Activated T-cell treated with anti-CD3 and anti-CD28 coated beads, Interleukin-2, amount 50 U/mL, for 1 hour (primary cell): ENCODE measurements at places on chromosomes 11 and 22.
A peak's percentile ranks its signal among the peaks of the same experiment; 100 is the strongest.

- no peak for DNase-seq
Measured at GRCh38 chr11:117239295-117239694, 6.8 kb downstream of the RNF214 start.

- DNase-seq, result no peak
Measured at GRCh38 chr22:29635734-29636357, 32.4 kb downstream of the NF2 start.

- DNase-seq, result no peak
Measured at GRCh38 chr11:70099578-70100279, 21.6 kb downstream of the ANO1 start.

DNA sequence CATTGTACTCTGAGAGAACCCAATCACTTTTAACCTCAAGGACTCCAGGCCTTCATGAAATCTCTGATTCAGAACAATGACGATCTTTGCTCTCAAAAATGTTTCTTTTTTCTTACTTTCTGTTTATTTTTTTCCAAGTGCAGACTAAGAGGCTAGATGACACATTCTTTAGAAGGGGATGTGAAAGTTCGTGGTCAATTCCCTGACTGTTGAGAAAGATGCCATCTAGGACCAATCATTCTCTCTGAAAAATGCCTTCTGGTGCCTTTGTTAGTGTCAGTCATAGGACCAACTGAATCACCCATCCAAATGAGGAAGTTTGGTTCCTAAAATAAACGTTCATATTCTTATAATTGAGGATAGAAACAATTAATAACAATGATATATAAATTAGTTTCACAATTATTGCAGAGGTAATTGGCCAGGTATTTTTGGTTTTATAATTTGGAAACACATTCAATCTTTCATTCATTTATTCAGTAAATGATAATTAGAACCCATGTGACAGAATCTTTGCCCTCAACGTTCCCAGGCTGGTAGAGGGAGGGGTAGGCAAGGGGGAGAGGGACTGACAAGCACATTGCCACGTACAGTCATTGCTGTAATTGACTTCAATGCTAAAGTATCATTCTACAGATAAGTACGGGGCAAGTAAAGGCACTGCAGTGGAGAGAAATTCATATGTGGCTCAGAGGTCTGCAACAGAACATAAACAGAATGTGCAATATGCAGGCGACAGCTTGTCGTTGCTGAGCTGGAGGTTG lies 333.4 kb upstream of the MPPED2 start:
- DNase-seq, result no peak

- DNase-seq, result peak; percentile 10
Measured at GRCh38 chr22:47367993-47368945, 605.8 kb downstream of the TBC1D22A start.

DNA sequence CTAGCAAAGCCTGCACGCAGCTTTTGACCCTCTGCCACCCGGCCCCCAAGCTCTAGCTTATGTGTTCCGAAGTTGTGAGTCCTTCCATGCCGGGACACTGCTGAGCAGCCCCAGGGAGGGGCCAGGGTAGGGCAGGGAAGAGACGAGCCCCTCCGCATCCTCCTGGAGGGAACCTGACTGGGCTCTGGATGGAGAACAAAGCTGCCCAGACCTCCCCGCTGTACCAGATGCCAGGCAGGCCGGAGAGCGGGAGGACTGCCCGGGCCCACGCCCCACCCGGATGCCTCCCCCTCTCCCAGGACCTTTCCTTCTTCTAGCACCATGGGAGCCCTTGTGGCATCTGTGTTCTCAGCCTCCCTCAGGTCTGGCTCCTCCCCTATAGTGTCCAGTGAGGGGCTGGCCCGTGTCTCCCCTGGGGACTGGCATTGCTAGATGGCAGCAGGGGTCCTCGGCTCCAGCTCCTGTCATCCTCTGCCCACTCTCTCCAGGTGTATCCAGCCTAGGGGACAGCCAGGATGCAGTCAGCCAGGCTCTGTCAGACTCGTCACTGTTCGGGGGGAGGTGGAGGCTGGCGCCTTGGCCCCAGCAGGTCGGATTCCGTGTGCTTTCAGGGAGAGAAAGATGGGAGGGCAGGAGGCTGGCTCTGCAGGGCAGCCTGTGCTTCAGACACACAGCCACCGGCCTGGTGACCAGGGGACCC lies 46.1 kb downstream of the ALX4 start:
- no peak for DNase-seq

GRCh38 chr11:24234822-24235508 lies 261.9 kb upstream of the LUZP2 start:
- DNase-seq, result no peak

DNA sequence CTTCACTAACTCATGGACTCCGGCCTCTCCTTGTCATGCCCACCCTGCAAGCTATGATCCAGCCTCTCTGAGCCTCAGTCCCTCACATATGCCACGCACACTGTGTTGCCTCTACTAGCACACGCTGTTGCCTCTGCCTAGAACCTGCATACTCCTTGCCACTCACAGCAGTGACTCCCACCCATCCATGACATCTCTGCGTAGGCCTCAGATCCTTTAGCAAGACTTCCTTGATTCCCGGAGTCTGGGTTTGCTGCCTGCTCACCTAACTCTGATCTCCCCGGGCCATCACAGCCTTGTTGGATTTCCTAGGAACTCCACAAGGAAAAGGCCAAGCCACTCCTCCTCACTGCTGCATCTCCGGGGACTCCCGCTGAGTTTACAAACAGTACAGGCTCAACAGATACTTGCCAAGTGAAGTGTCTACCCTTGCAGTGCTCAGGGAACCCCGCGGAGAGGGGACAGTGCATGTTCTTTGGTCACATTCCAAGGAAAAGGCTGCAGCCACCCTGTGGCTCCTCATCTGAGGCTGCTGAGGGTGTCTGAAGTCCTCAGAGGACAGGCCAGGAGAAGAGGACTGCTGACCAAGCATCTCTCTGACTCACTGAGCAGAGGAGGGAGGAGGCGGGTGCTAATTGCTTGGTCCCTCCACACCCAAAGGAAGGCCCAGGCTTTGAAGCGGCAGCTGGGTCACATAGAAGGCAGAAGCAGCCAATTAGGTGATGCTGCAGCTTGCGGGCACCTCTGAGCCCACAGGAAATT lies 42.4 kb upstream of the NAV2 start:
- no peak for DNase-seq

GRCh38 chr22:19419086-19419463 lies 12.5 kb downstream of the HIRA start:
- no peak for DNase-seq

- DNase-seq, result no peak
Measured at GRCh38 chr22:42645341-42645937, 3.8 kb downstream of the CYB5R3 start.

GRCh38 chr22:26259510-26259909 lies 90.2 kb downstream of the SEZ6L start:
- DNase-seq, result no peak

GRCh38 chr11:88631497-88631896 lies 294.0 kb upstream of the CTSC start:
- DNase-seq, result no peak

- no peak for DNase-seq
Measured at GRCh38 chr11:114367244-114367957, 32.9 kb downstream of the C11orf71 start.

DNA sequence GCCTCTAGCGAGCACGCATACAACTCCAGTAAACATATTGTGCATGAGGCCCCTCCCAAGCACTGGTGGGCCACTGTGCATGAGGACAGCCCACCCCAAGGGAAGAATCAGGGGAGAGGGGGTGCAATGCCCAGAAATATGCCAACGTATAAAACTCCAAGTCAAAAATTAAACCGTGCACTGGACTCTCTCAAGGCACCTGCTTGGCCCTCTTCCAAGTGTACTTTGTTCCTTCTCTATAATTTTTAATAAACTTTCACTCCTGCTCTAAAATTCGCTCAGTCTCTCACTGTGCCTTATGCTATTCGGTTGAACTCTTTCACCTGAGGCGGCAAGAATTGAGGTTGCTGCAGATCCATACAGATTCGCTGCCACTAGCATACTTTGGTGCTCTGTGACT lies 465.3 kb upstream of the TENM4 start:
- no peak for DNase-seq

DNA sequence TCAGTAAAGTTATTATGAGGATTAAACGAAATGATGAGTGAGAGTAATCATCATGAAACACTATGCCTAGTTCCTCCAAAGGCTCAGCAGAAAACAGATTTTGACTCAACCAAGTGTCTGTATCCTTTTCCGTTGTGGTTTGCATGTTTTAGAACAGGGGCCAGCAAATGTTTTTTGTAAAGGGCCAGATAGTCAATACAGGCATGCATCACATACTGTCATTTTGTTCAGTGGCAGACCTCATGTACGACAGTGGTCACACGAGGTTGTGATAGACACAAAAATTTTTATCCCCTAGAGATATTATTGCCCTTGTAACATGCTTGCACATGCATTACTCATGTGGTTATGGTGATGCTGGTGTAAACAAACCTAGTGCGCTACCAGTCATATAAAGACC lies 81.9 kb upstream of the SLC25A18 start:
- DNase-seq, result no peak

GRCh38 chr11:124514131-124514530 lies 29.3 kb downstream of the OR8B12 start:
- DNase-seq, result no peak

- peak; percentile 45 for DNase-seq
Measured at GRCh38 chr11:46237248-46238077, 40.0 kb upstream of the CREB3L1 start.

DNA sequence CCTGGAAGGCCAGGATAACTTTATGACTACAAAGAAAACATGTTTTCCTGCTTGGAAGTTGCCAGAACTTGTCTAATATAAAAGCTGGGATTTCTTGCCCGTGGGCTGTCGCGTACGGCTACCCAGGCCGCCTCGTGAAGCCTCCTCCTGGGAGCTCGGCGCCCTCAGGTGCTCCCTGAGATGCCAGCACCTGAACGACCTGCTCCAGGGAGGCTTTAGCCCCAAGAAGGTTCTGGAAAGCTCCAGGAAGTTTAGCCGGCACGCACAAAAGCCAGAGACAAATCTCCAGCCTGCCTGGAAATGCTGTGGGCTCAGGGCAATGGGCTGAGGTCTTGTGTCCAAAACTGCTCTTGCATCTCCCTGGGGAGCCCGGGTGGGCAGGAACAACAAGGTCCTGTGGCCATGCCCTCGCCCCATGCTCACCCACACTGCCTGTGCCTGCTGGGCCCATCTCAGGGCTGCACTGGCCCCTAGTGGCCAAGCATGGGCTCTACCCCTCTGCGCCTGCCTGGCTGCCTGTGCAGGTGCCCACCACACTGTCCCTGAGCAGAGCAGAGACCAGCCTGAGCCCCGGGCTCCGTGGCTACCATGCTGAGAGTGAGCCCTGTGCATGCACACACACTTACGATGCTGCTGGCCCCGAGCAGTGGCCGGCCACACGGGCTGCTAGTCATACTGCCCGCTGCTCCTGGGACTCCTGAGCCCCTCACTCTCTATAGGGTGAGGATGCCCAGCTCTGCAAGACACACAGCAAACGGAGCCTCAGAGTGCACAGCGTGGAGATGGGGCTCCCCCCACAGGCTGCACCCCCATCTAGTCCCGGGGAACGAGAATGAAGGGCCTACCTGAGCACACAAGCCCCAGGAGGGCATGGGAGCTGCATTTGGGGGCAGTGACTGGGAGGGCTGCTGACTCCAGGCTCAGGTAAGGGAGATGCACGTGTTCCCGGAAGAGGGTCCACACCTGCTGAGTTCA lies 4.9 kb upstream of the CELSR1 start:
- peak; percentile 76 for DNase-seq

GRCh38 chr11:105230586-105230985 lies 91.0 kb upstream of the CARD18 start:
- no peak for DNase-seq

DNA sequence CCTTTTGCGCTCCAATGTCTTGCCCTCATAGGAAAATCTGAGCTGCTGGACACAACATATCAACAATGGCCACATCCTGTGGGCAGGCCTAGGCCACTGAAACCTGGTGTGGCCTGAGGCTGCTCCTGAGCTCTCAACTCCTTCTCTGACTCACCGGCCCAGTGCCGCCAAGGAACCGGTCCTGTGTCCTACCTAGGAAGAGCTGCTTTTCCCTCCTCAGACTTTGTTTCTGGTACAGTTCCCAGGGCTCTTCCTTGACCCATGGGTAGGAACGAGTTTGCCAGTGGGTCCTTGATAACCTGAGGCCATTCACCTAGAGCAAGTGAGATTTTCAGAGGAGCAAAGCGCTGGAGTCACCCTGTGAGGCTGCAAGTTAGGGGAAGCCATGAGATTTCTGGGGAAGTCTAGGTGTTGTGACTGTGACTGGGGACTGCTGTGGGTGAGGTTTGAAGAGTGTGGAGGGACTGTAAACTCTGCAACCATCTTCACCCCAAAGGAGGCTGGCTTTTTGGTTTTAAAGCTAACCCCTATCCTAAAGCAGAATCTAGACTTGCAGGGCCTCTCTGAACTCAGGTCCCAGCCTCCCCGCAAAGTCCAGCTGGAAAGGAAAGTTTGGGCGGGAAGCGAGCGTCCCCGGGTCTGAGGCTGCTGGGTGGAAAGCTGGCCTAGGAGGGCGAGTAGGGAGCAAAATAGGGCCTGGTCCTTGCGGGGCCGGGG lies 12.0 kb upstream of the PAX6 start:
- DNase-seq, result no peak

GRCh38 chr11:64007160-64007628 lies 21.0 kb downstream of the OTUB1 start:
- DNase-seq, result no peak

DNA sequence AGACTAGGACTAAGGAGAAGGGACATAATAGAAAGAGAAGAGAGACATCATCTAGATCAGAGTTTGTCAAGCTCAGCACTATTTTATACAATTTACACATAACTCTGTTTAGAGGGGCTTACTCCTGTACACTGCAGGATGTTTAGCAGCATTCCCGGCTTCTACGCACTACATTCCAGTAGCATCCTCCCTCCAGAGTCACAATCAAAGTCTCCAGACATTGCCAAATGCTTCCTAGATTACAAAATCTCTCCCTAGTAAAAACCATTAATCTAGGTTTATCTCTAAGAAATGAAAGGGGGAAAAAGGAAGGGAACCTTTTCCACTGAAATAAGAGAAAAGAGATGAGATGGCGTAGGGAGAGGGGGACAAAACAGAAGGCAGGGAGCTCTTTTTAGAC lies 4.0 kb downstream of the USP28 start:
- DNase-seq, result no peak

DNA sequence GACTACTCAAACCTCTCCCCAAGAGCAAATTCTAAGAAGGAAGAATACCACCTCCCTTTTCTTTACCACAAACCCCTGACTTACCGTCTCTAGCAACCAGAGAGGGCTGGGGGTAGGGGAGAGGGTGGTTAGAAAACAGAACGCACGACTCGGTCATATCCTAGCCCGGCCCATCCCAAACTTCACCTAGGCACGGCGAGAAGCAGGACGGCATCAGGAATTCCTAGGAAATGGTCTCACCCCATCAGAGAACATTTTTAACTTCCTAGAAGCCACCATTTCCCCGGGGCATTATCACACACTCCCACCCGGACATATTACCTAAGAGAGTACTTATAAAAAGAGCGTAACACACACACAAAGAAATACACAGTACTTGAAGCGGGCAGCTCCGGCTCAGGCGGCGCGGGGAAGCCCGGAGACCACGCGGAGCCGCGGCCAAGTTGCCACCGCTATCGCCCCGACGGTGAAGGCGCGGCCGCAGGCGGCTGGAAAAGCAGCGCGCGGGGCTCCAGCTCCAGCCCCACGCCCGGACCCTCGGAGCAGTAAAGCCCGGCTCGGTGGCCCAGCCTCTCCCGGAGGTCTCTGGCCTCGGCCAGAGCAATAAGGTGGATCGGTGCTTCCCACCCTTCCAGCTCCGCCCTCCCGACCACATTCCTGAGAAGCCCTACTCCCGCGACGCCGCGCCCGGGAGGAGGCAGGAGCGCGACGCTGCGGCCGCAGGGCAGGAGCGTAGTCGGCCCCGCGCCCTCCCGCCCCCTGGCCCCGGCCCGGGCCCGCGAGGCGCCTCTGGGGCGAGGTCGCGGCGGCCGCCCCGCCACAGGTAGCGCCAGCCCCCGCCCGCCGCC lies 878 bp downstream of the RRAS2 start:
- peak; percentile 58 for DNase-seq

GRCh38 chr22:17369439-17370025 lies at the start of gene CECR2:
TSS of gene CECR2 (plus strand) at chr22:17369460. CDS start at chr22:17369784, 324 bp downstream.
- DNase-seq, result peak; percentile 38
